ENCODE measurements at places on chromosomes 5 and 9.

GRCh38 chr5:152606776-152607364 is 201.8 kb upstream of the NMUR2 start:
- no peak for DNase-seq

DNA sequence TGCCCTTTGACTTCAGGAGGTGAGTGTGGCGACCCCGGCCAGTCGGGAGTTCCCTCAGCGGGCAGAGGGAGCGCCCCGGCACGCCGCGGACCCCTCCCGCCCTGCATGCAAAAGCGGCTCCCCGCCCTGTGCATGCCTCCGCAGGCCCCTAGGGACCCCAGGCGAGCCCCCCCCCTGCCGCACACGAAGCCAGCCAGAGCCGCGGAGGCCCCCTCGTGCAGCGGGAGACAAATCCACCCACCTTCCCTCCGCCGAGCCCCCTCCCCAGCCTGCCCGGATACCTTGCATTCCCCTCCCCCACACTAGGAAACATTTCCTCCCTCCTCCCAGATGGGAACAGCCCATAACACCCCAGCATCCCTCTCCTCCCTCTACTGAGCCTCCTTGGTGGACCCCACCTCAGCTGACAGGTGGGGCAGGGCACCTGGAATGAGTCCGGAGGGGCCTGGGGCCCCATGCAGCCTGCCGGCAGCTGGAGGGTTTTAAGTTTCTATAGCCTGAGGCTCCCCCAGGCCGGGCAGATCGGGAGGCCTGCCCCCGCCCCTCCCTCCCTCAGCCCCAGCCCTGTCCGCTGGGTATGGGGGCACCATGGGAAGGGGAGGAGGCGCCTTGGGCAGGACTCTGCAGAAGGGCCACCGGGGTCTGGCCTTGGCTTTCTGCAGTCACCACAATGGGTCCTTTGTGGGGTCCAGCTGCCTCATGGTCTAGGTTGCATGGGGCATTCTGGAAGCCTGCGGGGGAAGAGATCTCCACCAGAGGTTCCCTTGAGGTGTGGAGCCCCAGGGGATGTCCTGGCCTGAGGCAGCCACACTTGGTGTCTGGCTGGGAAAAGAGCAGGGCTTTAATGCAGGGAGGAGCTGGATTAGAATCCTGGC is 601 bp downstream of the ERGIC1 start:
- peak; percentile 51 for DNase-seq

DNA sequence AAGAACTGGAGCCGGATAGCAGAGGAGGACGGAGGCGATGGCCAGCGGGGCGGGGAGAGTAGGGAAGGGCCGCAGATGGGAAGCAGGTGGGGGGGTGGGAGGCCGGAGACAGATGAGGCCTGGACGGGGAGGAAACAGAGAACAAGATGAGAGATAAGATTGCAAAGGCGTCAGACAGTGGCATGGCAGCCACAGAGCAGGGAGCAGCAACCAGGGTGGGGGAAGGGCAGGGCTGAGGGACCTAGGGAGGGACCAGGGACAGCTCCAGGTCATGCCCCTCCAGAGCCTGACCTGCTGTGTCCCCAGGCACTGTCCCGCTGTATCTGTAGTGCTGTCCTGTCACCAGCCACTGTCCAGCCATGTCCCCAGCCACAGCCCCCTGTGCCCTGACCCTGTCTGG is 49.6 kb upstream of the LMX1B start:
- no peak for DNase-seq

DNA sequence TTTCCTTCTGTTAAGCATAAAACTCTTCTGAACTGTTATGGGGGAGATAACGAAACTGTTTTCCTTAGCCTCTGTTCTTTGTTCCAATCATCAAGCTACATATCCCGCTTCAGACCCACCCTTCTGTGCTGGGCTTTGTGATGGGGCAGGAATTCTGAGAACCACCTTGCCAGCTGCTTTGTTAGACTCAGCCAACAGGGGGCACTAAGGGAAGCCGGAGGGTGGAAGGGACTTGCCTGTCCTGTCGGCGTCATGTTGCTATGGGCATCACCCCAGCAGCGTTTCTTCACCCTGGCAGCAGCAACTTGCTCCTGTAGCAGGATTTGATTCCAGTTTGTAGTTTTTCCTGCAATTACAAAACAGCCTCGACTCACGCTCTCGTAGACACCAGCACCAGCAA is 169.1 kb downstream of the CAAP1 start:
- no peak for DNase-seq

GRCh38 chr5:180161420-180162303 is 47.3 kb downstream of the RASGEF1C start:
- DNase-seq, result no peak

DNA sequence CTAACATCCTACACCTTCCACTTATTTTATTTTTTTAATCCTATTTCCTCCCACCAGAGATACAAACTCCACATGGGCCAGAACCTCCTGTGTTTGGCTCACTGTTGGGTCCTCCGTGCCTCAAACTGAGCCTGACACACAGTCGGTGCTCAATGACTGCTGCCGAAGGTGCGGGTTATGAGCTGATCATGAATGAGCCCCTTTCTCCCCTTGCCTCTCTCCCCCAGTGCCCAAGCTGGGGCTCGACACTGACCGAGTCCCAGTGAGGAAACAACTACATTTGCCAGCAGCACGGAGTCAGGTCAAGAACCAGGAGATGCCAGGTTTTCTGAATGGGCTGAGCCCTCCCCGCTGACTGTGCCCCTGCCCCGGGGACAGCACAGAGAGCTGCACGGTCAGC is 45.0 kb downstream of the SARDH start:
- no peak for DNase-seq

DNA sequence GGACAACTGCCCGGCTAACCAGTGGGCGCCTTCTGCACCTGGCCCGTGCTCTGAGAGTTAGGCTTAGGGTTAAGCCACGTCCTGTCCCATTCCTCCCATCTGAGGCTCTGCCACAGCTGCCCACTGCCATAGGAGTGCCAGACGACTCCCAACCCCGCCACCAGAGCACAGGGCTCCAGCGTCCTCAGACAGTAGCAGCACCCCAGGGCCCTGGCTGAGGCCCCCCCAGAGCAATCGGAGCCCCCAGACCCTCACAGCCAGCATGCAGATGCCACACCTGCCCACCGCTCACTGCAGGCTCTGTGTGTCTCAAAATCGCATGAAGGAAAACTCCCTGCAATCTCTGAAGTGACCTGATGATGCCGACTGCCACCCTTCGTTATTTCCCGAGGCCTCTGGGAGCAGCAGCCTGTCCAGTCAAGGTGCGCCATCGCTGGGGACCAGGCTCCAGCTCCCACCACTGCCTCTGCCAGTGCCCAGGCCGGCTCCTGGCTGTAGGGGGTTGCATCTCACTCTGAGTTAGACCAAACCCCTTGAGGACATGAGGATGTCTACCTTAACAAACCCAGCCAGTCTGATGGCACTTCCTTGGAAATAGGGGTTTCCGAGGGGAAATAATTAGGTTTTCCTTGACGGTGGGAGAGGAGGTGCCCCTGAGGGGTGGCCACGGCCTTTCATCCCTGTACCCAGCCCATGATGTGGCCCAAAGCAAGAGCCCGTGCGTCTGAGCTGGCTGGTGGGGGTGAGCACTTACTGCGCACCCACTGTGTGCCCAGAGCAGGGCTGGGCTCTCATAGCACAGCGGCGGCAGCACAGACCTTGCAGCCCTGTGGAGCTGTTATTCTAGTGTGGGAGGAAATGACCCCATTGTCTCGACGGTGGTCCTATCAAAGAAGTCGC is 58.0 kb upstream of the RNF130 start:
- peak; percentile 1 for DNase-seq

DNA sequence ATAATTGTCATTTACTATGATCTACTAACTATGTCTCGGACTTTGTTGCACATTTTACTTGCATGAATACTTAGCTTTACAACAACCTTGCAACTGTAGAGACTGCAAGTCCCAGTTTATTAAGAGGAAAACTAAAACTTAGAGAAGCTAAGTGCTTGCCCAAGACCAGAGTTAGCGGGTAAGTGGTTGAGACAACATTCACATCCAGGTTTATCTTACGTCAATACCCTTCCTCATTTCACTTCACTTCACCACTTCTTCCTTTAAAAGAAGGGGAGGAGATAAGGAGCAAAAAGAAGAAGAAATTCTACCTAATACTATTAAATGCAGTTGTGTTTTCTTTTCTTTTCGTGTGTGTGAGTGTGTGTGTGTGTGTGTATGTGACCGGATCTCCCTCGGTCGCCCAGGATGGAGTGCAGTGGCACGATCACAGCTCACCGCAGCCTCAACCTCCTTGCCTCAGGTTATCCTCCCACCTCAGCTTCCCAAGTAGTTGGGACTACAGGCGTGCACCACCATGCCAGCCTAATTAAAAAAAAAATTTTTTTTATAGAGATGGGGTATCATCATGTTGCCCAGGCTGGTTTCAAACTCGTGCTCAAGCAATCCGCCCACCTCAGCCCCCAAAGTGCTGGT is 37.4 kb downstream of the MEGF9 start:
- no peak for DNase-seq

- DNase-seq, result no peak
Observed at GRCh38 chr5:60594715-60595477, 105.1 kb downstream of the DEPDC1B start.

GRCh38 chr9:17653947-17654465 is 75.1 kb downstream of the SH3GL2 start:
- DNase-seq, result no peak

GRCh38 chr5:109645707-109646192 is 44.0 kb upstream of the MAN2A1 start:
- no peak for DNase-seq

DNA sequence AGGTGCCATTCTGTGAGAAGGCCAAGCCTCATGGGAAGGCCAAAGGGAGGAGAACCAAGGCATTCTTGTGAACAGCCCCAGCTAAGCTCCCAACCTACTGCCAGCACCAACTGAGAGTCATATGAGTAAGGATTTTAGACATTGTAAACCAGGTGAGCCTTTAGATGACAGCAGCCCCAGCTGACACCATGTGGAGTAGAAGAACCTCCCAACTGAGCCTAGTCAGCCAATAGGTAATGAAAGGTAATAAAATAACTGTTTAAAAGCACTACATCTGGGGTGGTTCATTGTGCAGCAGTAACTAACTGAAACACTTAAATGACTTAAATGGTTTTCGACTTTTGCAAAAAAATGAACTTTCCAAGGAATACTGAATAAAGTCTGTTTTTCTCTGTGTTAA is 172.6 kb upstream of the KIF2A start:
- DNase-seq, result no peak

GRCh38 chr5:151200913-151201595 is 22.8 kb downstream of the CCDC69 start:
- DNase-seq, result no peak
